HFF-Myc (cell line): ENCODE measurements at places on chromosomes 11 and 22.
A peak's percentile ranks its signal among the peaks of the same experiment; 100 is the strongest.

- no peak for DNase-seq
Observed at GRCh38 chr11:118142081-118142480, 10.5 kb downstream of the SCN4B start.

GRCh38 chr11:70495351-70496310 lies 97.3 kb downstream of the CTTN start:
- no peak for DNase-seq

- no peak for DNase-seq
Observed at GRCh38 chr11:113410414-113411135, 23.0 kb downstream of the ANKK1 start.

GRCh38 chr11:113578033-113578380 lies 102.8 kb upstream of the DRD2 start:
- DNase-seq = no peak

- DNase-seq = no peak
Observed at GRCh38 chr22:48531761-48532435, 1295.8 kb downstream of the BRD1 start.

DNA sequence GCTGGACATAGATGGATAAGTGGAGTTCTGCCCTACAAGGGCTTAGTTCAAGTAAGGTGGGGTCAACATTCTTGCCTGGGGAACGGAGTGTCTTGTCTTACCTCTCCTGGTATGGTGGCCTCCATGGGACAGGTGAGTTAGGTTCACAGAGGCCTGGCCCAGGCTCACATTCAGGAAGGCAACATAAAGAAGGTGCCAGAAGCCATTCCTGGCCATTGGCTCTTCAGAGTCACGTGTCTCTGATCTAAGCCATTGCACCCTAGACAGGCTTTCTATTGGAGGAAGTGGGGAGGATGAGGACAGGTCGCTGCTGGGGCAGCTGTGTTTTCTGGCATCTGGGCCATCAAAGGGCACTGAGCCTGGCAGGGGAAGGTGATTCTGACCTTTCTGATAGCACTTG lies 14.8 kb downstream of the LMO2 start:
- DNase-seq = no peak

DNA sequence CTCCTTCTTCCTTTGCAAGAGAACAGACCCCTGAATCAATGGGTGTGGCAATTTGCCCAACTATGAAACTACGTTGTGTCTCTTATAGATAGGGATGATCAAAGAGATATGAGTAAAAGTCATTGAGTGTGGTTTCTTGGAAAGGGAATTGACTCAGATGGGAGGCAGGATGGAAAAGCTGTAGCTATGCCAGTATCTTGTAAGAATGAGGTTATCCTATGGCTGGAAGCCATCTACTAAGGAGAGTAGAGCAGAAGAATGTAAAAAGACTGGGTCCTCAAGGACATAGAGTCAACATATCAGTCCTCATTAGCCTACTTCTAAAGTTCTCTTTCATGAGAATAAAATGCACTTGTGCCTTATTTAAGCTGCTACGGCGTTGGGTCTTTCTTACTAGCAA lies 78.9 kb upstream of the POU2AF2 start:
- no peak for DNase-seq

GRCh38 chr11:126607374-126607773 lies 251.9 kb downstream of the ST3GAL4 start:
- peak; percentile 55 for DNase-seq

GRCh38 chr11:82989628-82990404 lies 81.9 kb downstream of the RAB30 start:
- DNase-seq = no peak

DNA sequence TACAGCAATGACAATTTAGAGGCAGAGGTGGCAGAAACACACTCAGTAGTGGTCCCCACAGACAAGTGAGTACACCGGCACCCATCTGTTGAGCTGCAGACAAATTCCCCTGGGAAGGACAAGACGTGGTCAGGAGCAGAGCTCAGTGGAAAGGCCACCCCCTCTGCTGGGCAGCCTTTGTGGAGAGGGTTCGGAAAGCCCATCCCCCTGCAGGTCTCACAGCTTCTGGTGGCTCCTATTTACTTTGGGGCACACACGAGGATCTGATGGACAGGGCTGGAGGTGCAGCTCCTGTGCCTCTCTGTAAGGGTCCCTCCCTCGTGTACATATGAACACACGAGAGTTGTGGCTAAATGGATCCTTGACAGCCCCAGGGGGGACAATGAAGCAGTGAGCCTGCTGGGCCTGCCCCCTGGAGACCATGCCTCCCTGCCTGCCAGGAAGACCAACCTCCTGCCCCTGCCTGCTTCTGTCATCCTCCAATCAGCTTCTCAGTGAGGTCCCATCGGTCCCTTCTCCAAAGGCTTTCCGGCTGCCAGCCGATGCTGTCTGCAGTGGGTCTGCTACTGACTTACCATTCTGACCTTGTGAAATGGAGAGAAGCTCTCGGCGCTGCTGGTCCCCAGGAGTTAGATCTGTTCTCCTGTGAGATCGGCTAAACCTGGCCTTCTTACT lies 161.5 kb downstream of the CACNA1I start:
- DNase-seq = no peak

DNA sequence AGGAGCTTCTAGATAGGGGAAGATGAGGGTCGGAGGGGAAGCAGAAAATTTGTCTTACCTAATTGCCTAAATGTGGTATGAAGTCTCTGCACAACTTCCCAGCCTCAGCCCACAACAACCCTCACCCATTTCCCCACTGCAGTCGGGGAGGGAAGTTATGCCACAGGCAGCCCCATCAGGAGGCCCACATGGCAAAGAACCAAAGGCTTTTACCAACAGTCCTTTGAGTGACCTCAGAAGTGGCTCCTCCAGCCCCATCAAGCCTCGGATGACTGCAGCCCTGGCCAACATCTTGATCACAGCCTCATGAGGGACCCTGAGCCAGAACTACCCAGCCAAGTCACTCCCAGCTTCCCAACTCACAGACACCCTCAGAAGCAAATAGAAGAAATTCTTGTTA lies 54.8 kb downstream of the CHST1 start:
- no peak for DNase-seq

DNA sequence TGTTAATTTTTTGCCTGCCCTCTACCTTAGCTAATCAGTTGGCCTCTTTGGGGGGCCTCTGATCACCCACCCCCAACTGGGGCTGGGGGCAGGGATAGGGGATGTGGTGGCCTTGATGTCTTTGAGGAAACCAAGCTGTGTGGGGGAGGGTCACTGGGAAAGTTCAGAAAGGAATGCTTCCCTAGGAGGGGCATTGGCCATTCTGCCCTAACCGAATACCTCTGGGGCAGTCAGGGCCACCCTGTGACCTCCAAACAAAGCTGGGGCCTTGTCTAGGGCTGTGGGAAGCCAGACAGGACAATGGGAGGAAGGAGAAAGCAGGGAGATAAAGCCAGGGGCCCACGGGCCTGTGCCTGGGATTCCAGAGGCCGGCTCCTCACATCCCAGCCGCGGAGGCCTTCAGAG lies 97.5 kb downstream of the TSPAN18 start:
- no peak for DNase-seq

DNA sequence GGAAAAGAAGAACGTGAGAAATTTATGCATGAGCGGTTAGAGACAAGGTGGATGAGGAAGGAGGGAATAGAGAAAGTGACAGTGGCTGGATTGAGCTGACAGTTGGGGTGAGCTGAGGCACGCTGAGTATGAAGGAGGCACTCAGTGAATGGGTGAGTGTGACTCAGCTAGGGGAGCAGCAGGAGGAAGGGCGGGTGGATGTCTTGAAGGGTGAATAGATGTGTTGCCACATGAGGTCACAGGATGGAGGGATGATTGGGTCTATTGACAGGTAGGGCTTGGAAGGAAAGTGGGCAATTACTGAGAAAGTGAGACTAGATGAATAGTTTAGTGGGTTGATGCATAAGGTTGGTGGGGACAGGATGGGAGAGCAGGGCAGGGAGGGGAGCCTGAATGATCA lies 8.0 kb downstream of the IFITM10 start:
- no peak for DNase-seq

DNA sequence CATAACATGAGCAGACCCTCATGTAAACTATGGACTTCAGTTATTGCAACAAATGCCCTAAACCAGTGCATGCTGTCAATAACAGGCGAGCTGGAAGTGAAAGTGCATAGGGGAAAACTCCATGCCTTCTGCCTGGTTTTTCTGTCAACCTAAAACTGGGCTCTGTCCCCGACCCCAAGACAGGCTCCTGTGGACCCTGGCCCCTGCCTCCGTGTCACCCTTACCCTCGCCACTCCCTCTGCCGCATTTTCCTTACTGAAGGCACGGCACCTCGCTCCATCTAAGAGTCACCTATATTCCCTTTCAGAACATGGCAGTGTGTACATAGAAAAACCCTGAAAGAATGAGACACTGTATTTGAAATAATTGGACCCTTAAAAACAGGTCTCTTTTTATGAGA lies 151.3 kb downstream of the SHANK2 start:
- no peak for DNase-seq

DNA sequence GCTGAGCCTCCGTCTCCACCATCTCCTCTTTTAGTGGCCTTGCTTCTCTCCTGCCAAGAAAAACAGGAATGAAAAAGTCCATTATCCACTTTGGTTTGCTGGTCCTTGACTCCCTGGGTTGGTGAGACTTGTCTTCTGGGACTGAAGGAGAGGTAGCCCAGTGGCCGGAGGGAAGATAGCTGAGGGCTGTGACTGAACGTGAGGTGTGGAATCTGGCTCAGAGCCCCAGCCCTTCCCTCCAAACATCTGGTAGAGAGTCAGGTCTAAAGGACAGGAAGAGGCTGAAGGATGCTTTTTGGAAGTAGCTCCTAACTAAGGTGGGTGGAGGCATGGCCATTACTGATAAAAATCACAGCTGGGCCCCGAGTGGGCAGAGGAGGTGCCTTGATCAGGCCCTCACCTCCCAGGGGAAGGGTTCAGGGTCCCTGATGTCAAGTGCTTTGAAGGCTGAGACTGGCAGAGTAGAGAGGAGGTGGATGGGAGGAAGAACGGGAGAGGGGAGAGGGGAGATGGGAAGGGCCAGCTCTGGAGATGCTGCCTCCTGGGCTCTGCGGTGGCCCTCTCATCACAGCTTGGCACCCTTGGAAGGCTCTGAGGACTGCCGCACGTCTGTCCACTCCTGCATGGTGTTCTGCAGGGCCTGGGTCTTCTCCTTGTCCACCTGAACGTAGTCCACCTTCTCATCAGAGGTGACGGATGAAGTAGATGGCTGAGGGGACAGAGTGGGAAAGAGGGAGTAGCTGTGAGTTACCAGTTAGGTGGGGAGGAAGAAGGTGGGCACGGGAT lies 30.2 kb downstream of the USP35 start:
- DNase-seq = no peak

DNA sequence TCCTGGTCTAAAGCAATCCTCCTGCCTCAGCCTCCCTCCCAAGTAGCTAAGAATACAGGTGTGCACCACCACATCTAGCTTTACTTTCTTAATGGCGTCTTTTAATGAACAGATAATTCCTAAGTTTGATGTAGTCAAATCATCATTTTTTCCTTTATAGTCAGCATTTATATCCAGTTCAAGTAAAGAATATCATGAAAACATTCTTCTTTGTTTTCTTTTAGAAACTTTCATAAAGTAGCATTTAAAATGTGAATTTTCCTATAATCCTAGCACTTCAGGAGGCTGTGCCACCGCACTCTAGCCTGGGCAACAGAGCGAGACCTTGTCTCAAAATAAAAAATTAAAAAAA lies 61.6 kb downstream of the RBFOX2 start:
- no peak for DNase-seq
